ENCODE measurements at places on chromosomes 4 and X.

DNA sequence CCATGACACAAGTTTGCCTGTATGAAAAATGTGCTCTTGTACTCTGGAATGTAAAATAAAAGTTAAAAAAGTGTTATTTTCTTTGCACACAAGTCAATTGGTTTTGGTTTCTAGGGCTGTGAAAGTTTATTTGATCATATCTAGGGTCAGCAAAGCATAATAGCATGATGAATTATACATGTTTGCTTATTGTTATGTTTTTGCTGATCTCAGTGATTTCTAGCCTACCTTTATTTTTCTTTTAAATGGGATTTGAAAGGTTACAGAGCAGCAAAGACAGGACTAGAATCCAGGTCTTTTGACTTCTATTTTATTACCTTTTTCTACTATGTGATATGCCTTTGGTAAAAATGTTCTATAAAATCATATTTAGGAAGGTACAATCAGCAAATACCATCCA, 481.0 kb downstream of the PRR32 start:
- DNase-seq, result no peak

- no peak for DNase-seq
Observed at GRCh38 chrX:2242326-2242725, 258.4 kb downstream of the DHRSX start.

GRCh38 chr4:126081336-126081735, 766.6 kb downstream of the FAT4 start:
- DNase-seq, result no peak

GRCh38 chr4:15552557-15553362, 83.1 kb downstream of the CC2D2A start:
- DNase-seq, result no peak

DNA sequence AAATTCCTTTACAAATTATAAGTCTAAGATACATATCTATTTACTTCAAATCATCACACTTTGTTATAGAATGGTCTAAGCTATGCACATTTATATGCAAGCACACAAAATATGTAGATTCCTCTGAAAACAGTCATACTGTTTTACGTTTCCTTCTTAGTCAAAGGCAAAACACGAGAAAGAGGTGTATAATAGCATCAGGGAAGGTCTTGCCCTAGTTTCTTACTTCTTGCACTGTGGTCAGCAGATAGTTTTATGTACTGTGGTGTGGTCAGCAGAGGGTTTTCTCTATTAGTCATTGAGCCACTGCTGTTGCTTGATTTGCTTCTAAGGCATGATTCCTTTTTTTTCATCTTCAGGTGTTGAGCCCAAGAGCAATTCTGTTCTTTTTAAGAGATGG, 117.7 kb downstream of the ADAM29 start:
- DNase-seq, result no peak

DNA sequence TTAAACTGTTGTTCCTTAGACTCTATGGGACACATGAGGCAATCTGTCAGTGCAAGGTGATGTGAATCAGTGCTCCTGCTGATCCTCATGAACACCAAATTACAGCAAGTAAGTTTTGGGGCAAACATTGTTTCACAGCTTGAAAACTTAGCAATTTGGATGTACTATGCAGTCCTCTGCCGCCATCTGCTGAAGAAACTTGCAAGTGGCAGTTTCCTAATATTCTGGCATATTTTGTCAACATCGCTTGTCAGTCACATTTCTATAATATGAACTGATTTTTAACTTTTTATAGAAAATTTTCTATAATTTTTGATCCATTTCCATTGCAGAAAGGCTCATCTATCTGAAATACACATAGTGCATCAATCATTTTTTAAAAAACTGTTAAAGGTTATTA, 56.3 kb downstream of the ZAR1 start:
- DNase-seq, result no peak

GRCh38 chr4:23384741-23385140, 505.1 kb downstream of the PPARGC1A start:
- no peak for DNase-seq

DNA sequence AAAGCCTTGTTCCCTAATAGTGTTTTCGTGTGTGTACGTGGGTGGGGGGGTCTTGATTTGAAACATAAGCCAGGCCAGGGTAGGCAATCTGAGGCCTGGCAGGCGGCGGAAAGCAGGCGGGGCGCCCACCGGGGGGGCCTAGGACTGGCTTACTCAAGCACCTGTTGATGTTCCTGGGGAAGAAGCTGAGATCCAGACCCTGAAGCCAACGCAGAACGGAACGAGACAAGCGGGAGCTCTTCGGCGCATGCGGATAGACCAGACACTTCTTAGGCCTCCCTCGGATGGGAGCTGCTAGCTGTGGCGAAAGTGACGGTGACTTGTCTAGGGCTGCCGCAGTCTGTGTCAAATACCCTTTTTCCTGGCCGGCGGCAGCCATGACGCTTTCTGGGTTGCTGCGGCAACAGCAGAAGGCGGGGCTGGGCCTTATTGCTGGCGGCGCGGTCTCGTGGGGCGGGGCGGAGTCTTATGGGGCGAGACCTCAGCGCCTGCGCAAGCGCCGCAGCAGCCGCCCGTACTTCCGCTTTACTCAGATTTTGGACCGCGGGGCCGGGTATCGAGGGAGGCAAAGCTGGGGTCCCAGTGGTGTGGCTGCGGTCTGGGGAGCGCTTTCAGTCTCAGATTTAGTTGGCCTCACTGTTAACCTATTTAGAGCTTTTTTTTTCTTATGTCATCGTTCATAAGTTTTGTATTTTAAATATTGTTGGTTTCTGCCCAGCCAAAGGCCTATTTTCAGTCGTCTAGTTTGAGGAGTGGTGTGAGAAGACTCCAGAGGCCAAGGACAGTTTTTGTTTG, at the start of gene SPATA4:
SPATA4 (minus strand) TSS at position 402 of the 795 bp plus-strand sequence; CDS start at position 379, 23 bp downstream.
- DNase-seq, result peak; percentile 99

GRCh38 chrX:68115371-68115770, 317.9 kb downstream of the OPHN1 start:
- DNase-seq, result no peak

GRCh38 chrX:40933706-40934425, 151.4 kb upstream of the USP9X start:
- no peak for DNase-seq

GRCh38 chrX:14948691-14949090, 75.5 kb downstream of the MOSPD2 start:
- DNase-seq, result no peak

- DNase-seq, result no peak
Observed at GRCh38 chr4:94678896-94679295, 78.9 kb upstream of the BMPR1B start.

- no peak for DNase-seq
Observed at GRCh38 chr4:25799522-25799921, 63.3 kb downstream of the SEL1L3 start.

DNA sequence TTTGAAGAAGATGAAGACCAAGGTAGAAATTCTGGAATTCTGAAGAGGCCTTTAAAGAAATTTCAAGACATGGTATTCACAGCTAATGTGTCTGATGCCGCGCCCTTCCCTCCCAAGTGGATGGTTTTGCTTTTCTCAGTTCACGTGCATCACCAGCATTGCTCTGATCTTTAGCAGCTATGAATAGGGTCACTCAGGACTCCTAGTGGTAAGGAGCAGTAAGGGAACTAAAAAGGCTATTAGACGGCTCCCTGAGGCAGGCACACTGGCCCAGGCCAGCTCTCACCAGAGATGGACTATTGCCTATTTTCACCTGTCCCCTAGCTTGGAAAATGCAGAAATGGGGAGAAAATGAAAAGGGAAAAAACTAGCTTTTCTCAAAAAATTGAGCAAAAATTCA, 447.5 kb upstream of the RASGEF1B start:
- no peak for DNase-seq

- DNase-seq, result no peak
Observed at GRCh38 chrX:110284159-110284558, 33.7 kb downstream of the AMMECR1 start.

DNA sequence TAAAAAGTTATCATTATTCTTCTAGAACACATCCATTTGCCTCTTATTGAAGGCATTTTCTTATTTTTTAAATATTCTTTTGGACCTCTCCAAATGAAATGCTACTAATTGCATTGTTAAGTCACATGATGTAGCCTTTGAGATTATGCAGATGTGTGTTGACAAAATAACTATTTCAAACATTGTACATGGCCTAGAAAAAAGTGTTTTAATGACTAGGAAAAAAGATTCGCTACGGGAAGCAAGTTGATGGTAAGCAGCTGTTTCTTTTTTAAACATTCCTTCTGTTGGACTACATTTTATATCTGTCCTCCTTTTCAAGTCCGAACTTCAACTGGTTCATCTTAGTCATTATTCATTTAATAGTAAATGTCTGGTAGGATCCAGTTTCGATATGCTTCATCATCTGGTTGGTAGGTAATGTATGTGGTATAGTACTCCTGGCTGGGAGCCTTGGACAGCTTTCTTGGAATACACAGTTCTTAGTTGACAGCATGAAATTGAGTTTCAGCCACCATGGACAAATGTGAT, 34.3 kb upstream of the GUCY1A1 start:
- no peak for DNase-seq

- DNase-seq, result no peak
Observed at GRCh38 chrX:15856636-15857035, 2.0 kb upstream of the AP1S2 start.

DNA sequence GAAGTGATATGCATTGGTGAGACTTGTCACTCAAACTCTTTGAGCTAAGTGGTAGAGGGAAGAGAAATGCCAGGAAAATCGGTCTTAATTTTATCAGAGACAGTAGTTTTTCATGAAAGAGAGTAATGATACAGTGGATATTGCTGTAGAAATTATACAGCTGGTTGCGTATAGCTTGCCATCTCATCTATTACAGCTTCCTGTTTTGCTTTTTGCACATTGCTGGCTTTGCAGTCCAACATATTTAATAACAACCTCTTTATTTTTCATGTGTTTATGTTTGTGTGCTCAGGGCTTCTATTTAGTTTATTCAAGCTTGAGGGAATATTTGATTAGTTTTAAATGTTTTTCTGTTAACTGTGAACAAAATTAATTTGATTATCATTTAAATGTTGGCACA, 11.5 kb downstream of the SMAD1 start:
- DNase-seq, result no peak

GRCh38 chr4:130124066-130124465, 1028.1 kb downstream of the C4orf33 start:
- no peak for DNase-seq

GRCh38 chr4:185179488-185179887, 24.3 kb downstream of the CFAP97 start:
- no peak for DNase-seq

GRCh38 chrX:139187738-139188137, 342.8 kb upstream of the F9 start:
- DNase-seq, result no peak

DNA sequence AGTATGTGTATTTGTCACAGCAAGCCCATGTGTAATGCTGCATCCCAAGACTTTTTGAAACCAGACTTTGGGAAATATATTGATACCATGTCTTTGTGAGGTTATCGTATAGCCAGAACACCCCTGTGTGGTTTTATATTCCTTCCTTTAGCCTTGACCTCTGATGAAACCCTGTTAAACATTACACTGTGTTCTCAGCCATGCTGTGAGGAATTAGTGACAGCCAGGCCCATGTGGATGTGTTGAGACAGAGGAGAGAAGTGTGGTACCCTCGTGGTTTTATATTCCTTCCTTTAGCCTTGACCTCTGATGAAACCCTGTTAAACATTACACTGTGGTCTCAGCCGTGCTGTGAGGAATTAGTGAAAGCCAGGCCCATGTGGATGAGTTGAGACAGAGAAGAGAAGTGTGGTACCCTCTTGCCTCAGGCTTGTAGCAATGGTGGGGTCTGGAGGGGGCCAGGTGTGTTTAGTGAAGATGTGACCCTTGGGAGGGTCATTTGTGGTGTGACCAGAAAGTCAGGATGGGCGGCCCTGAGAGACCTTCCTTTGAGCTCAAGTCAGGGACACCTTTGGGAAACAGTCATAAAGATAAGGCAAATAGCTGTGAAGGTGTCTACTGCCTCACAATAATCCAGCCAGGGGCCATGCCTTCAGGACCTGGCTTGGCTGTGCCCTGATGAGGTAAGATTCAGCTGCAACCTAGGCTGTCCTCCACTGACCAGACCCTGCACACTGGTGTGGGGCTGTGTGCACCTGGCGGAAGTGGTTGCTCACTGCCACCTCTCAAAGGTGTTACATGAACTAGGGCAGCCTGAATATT, 110.0 kb downstream of the IRF2 start:
- DNase-seq, result no peak

- DNase-seq, result no peak
Observed at GRCh38 chr4:161767116-161767515, 396.7 kb downstream of the FSTL5 start.

- DNase-seq, result no peak
Observed at GRCh38 chrX:110287605-110288004, 30.3 kb downstream of the AMMECR1 start.

- no peak for DNase-seq
Observed at GRCh38 chrX:43974741-43975465, 1.7 kb upstream of the NDP start.

DNA sequence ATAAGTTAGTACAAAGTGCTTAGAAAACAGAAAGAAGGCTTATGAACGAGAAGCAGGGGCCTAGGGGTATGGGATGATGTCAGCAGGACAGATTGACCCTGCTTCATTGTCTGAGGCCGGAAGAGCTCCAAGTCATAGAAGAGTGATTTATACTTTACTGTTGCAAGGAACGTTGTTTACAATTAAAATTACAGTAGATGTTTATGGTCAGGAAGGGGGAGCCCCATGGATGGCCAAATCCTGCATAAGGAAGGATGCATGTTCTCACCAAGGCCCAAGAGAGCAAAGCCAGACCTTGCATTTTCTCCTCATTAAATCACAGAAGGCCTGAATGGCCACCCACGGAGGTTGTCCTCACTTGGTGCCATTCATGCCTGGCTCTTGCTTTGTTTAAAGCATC, 115.3 kb downstream of the LDB2 start:
- DNase-seq, result no peak

GRCh38 chr4:54391104-54391503, 162.0 kb downstream of the PDGFRA start:
- no peak for DNase-seq

- DNase-seq, result no peak
Observed at GRCh38 chr4:81465406-81466340, 6.0 kb downstream of the RASGEF1B start.

GRCh38 chr4:182261651-182262223, 18.5 kb downstream of the TENM3 start:
- no peak for DNase-seq

DNA sequence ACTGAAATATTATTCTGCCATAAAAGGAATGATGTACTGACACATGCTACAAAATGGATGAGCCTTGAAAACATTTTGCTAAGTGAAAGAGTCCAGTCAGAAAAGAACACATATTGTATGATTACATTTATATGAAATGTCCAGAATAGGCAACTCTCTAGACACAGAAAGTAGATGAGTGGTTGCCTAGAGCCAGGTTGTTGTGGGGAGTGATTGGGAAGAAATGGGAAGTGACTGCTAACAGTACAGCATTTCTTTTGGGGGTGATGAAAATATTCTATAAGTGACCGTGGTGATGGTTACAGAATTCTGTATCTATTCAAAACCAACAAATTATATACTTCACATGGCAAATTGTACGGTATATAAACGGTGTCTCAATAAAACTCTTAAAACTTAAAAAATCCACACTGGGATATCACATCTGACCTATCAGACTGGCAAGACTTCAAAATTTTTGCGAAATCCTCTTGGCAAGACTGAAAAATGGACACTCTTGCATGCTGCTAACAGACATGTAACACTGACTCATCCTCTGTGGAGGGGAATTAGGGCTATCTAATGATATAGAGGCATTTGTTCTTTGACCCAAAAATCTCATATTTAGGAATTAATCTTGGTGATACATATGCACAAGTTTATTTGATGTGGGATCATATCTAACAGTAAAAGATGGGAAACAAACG, 71.8 kb downstream of the FAM13A start:
- no peak for DNase-seq

- DNase-seq, result no peak
Observed at GRCh38 chrX:135480076-135480475, 40.4 kb upstream of the INTS6L start.

- no peak for DNase-seq
Observed at GRCh38 chr4:11739992-11740391, 311.3 kb upstream of the HS3ST1 start.

Data from spleen (tissue), 13 donors.